ENCODE measurements at places on chromosomes 11 and 22.

- no peak for DNase-seq
Observed at GRCh38 chr11:134581966-134582769, 170.1 kb upstream of the B3GAT1 start.

GRCh38 chr11:33615751-33616150 is 84.9 kb downstream of the C11orf91 start:
- peak; percentile 79 for DNase-seq

GRCh38 chr11:27699242-27699925 is 871 bp downstream of the BDNF start:
- DNase-seq, result peak; percentile 23

DNA sequence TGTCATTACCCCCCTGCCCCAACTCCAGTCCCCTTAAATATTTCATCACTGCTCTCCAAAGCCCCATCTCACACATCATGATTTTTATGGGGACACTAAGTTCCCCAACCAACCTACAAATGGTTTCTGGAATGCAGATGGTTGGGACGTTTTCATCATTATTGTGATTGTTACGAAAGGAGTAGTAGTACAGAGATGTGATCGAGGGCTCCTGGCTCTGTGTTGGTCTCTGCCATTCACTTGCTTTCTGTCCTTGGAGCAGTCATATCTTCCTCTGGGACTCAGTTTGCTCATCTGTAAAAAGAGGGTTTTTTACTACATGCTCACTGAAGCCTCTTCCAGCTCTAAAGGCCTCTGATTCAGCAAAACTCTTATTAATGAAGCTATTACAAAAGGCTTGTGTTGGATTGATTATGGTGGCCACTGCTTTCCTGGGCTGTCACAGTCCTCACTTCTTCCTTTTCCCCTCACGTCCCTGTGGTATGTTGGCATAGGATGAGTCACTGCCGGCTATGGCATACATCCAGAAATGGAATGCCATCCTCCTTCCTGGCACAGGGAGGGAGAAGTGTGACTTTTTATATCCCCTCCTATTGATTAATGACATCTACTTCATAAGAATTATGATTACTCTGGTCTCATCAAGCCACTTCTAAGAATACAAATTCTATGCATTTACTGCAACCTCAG is 593.7 kb downstream of the METTL15 start:
- peak; percentile 77 for DNase-seq

DNA sequence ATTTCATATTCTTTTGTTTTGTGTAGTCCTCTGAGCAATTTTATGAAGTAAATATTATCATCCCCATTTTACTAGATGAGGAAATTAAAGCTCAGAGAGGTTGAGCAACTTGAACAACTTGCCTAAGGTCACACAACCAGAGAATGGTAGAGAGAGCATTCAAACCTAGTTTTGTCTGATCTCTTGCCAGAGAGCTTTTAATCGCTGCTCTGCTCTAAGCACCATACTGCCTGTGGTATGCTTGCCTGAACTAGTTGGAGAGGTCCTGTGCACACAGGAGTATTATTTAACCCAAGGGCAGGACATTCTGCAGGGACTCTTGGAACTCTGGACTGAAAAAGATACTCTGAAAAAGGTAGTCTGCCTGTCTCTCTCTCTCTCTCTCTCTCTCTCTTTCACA is 38.5 kb downstream of the TRAF6 start:
- peak; percentile 88 for DNase-seq

DNA sequence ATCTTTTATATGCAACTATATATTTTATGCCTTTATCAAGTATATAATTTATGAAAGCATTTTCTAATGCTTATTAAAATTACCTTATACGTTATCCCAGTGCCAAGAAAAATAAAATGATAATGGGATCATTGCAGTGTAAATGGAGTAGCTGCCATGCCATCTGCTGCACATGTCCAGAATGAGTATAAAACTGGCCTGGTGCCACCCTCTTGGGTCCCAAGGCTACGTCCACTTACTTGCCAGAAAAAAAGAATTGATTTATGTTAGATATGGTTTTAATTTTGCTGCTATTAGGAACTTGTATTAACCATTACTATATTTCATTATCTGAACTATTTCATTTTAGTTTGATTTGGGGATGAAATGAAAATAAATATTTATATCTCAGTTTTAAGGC is 1127.1 kb upstream of the CNTN5 start:
- no peak for DNase-seq

All from bronchial epithelial cell (primary cell).